NCI-H1436 treated with DMSO at 0.1 percent for 48 hours (cell line): ENCODE measurements at places on chromosomes 4 and X.
A peak's percentile ranks its signal among the peaks of the same experiment; 100 is the strongest.

- DNase-seq: no peak
Observed at GRCh38 chr4:13329963-13330362, 154.2 kb downstream of the RAB28 start.

DNA sequence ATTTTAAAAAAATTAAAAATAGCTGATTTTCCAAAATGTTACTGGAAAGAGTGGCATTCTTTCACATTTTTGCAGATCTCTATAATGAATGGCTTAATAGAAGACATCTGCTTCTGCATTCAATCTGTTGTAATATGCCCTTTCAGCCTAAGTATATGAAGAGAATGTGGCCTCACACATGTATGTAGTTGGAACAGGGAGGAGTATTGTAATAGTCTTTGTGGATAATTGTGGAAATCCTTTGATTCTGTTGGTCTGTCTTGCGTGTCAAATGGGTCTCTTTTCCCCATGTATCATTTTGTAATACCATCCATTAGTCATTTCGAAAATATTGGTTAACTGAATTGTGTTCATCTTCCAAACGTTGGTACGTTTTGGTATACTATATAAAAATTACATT, 11.6 kb downstream of the TXLNG start:
- DNase-seq: no peak

- DNase-seq: peak; percentile 8
Observed at GRCh38 chr4:52911684-52912294, 49.7 kb downstream of the RASL11B start.

GRCh38 chr4:6071959-6072720, 53.9 kb upstream of the C4orf50 start:
- DNase-seq: no peak

DNA sequence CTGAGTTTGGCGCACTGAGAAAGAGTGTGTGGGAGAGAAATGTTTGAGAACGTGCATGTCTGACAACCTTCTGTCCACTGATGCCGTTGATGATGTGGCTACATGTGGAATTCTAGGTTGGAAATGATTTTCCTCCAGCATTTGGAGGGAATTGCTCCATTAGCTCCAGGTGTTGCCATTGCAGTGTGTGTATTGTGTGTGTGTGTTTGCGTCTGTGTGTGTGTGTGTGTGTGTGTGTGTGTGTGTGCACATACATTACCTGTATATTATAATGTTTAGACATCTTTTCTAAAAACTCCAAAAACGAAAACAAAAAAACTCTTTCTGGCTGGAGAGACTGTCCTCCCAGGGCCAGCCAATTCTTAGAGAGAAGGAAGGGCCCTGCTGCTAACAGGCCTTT, 18.2 kb upstream of the MECP2 start:
- no peak for DNase-seq

GRCh38 chr4:68734095-68734494, 63.6 kb upstream of the UGT2B15 start:
- no peak for DNase-seq

- DNase-seq: no peak
Observed at GRCh38 chr4:11484531-11484930, 55.8 kb upstream of the HS3ST1 start.

GRCh38 chrX:107398115-107398514, 51.3 kb upstream of the FRMPD3 start:
- DNase-seq: no peak

DNA sequence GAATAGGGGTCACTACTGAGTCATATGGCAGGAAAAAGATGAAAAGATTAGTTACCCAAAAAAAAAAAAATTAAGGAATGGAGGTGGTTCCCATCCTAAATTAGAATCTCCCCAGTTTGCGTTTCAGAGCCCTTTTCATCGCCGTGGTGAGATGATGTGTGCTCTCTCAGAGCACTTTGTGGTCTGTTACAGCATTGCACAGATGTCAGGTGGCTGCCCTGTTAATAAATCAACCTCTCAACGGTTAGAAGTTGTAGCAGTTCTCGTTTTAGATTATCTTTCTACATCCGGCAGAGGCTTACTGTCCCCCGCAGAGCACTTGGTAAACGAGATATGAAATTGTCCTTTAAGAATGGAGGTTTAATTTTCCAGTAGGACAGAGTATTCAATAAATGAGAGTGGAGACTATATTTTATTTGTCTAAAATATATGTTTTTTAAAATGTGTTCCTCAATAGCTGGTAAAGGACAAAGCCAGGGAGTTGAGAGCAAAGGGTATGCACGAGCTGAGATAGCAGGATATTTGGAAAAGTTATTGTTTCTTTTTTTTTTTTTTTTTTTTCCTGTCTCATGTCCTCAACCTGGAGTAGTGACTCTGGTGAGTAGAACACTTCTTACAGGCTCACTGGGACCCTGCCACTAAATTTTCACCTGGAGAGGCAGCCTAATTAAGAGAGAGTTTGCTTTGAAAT, 26.9 kb downstream of the AFF1 start:
- DNase-seq: peak; percentile 32
